ENCODE measurements at places on chromosomes 2 and 18. TPM values are rescaled to one million over a fixed set of nuclear protein-coding genes. Genes with fewer than 3 reads are reported as not detected.

Gene SUPT7L
- 24.6 TPM for total RNA-seq

Gene PLEKHM3
- 5.3 TPM for total RNA-seq

Gene NXPH2
- not detected for total RNA-seq

Gene DCDC2C
- not detected for total RNA-seq

Gene TUBA4B
- total RNA-seq = not detected

Gene TDRD15
- not detected for total RNA-seq

Gene UGT1A3
- total RNA-seq = 0.88 TPM

Gene LRP1B
- not detected for total RNA-seq

Gene CNTNAP5
- not detected for total RNA-seq

Gene TBC1D8
- 8.3 TPM for total RNA-seq

Gene TUBA4A
- total RNA-seq = 271 TPM

Gene PCARE
- not detected for total RNA-seq

Gene APCDD1
- 5.6 TPM for total RNA-seq

Gene GALR1
- not detected for total RNA-seq

Gene LYPD6B
- total RNA-seq = 7.7 TPM

Gene SLC30A3
- total RNA-seq = not detected

Gene ASXL2
- 21.1 TPM for total RNA-seq

Gene EMX1
- not detected for total RNA-seq

Gene IL1B
- total RNA-seq = 98.9 TPM

Gene DDX1
- 124 TPM for total RNA-seq

Gene ACMSD
- total RNA-seq = not detected

Gene ACTR3
- total RNA-seq = 242 TPM

Gene MREG
- 23.5 TPM for total RNA-seq

Gene SERPINB11
- total RNA-seq = not detected

Gene RAX
- not detected for total RNA-seq

Gene IL1RL1
- 0.20 TPM for total RNA-seq

Gene LGALSL
- 21.1 TPM for total RNA-seq

Gene CFAP210
- not detected for total RNA-seq

Gene CRIM1
- 76.8 TPM for total RNA-seq

Gene LRRC30
- not detected for total RNA-seq

Gene USP40
- total RNA-seq = 35.8 TPM

Gene AFF3
- total RNA-seq = not detected

Gene ATP8B1
- 14.7 TPM for total RNA-seq

Gene ITGB6
- 113 TPM for total RNA-seq

Gene KCNS3
- 5.1 TPM for total RNA-seq

Gene ANO7
- total RNA-seq = 0.24 TPM

Gene B3GNT7
- total RNA-seq = 0.10 TPM

Gene TMEM37
- total RNA-seq = not detected

Gene TNFRSF11A
- total RNA-seq = 1.1 TPM

Gene COBLL1
- total RNA-seq = 20.0 TPM

Gene EML4
- 35.4 TPM for total RNA-seq

Gene SKA1
- 29.4 TPM for total RNA-seq

Gene NTSR2
- total RNA-seq = not detected

Gene PPP4R1
- 147 TPM for total RNA-seq

Gene ANTXR1
- total RNA-seq = 31.0 TPM

Gene FAM228A
- total RNA-seq = 0.71 TPM

Gene SERTAD2
- 17.1 TPM for total RNA-seq

Gene ANKRD30BL
- not detected for total RNA-seq

Gene COLEC11
- not detected for total RNA-seq

Gene ANKRD62
- not detected for total RNA-seq

Gene KCNK3
- not detected for total RNA-seq

Gene COLEC12
- total RNA-seq = not detected

Gene TUBB8B
- total RNA-seq = 0.67 TPM

Gene ARHGAP28
- 0.24 TPM for total RNA-seq

Gene NLRC4
- not detected for total RNA-seq

Gene OTOS
- total RNA-seq = not detected

Gene CBLN2
- total RNA-seq = not detected

Gene TMEM178A
- total RNA-seq = not detected

Gene HOXD11
- not detected for total RNA-seq

Measured in foreskin keratinocyte (primary cell).